Esophagus squamous epithelium (tissue), 5 donors: ENCODE measurements at places on chromosomes 11 and 22.

DNA sequence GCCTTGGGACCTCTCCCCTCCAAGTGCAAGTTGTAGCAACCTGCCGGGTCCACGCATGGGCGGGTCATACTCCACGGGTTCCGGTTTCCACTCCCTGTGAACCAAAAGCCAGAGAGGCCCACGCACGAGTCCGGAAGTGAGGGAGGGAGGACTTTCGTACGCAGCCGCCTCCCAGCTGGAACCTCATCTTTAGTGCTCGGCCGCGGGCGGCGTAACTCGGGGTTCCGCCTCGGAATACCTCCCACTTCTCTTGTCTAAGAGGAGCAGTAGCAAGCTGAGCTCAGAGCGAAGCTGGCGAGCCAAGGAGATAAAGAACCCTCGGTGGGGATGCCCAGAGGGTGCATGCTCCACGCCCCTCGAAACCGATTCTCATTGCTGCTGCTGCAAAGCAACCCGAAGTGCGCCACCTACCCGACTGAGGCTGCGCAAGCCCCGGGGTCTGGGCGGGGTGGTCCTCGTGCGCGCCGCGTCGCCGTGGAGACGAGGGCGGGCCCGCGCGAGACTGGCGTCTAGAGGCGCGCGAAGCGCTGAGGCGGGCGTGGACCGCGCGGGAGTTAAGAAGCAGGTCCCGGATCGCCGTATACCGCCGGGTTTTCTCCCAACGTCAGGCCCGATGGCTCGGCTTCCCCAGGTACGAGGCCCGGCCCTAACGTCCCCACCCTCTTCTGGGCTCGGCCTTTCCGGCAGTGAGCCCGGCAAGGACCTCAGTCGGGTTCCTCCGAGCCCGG, at the start of gene SFI1:
Gene SFI1, plus strand, starts transcription at position 530 of the 728 bp plus-strand sequence. CDS start 11,749 bp downstream, outside the sequence.
- peak; percentile 71 for DNase-seq

- no peak for DNase-seq
Observed at GRCh38 chr11:29171360-29171950, 845.4 kb downstream of the KCNA4 start.

DNA sequence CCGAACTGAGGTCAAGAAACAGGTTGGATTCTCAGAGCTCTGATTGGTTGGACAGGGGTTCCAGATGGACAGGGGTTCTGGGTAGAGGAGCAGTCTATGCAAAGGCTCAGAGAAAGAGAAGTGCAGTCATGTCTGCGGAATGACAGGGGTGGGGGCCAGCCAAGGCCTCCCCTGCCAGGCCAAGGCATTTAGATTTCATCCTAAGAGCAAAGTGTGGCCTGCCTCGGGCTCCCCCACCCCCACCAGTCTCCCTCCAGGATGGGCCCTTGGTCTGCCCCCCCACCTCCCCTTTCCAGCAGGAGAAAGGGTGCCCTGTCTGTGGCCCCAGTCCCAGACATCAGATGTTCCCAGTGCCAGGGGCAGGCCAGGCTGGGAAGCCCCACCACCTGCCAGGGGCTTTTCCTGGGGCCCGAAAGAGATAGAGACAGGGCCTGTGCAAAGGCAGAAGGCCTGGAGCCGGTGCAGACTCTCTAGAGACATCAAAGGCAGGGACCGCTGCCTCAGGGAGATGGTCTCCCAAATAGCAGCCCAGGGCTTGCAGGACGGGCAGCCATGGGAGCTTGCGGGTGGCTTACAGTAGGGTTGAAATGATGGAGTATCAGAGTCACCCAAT, 9.4 kb downstream of the SUSD2 start:
- DNase-seq, result no peak

- no peak for DNase-seq
Observed at GRCh38 chr11:102111787-102112508, 1.7 kb downstream of the YAP1 start.

GRCh38 chr11:86483940-86484794, 109.5 kb downstream of the CCDC81 start:
- no peak for DNase-seq

DNA sequence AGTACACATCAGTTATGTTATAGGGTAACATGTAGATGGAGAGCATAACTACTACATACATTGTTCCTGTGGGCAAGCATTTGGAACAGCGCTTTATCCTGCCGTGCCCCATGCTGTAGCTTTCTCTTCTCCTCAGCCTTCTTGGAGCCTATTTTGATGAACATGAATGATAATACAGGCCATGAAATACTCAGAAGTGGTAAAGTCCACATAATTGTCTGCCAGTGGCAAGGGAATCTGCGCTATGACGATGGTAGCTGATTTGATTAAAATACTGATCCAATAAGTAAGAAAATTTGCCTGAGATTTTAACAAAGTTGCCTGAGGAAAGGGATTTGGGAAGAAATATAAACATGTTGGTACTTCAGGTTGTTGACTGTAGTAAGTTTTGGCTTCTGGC, 23.3 kb downstream of the ALKBH3 start:
- DNase-seq, result no peak

- no peak for DNase-seq
Observed at GRCh38 chr11:127493330-127494022, 492.9 kb upstream of the KIRREL3 start.
